ENCODE measurements at places on chromosomes 13 and 19.
A peak's percentile ranks its signal among the peaks of the same experiment; 100 is the strongest.

GRCh38 chr13:111531505-111531904, 211.1 kb downstream of the TEX29 start:
- peak; percentile 70 for DNase-seq

- no peak for DNase-seq
These were observed 9.4 kb downstream of the LCP1 start for GRCh38 chr13:46172531-46172991.

- DNase-seq = no peak
These were observed 319.5 kb downstream of the SHISA2 start for GRCh38 chr13:25732111-25732865.

GRCh38 chr13:73960474-73960873, 173.7 kb downstream of the KLF12 start:
- no peak for DNase-seq

Data from NCI-H524 (cell line).